ENCODE measurements at places on chromosomes 11 and 22. TPM values are rescaled to one million over a fixed set of nuclear protein-coding genes. Genes with fewer than 3 reads are reported as not detected.

- H3K4me1 ChIP-seq = no peaks in the 10 kb centered on the region
- H3K27me3 ChIP-seq = no peaks in the 10 kb centered on the region
- no peak for DNase-seq
- no peak overlapping the region for H3K27ac ChIP-seq
- no peaks in the 10 kb centered on the region for H3K36me3 ChIP-seq
Measured at GRCh38 chr11:113591117-113591516, 115.0 kb downstream of the TMPRSS5 start.

DNA sequence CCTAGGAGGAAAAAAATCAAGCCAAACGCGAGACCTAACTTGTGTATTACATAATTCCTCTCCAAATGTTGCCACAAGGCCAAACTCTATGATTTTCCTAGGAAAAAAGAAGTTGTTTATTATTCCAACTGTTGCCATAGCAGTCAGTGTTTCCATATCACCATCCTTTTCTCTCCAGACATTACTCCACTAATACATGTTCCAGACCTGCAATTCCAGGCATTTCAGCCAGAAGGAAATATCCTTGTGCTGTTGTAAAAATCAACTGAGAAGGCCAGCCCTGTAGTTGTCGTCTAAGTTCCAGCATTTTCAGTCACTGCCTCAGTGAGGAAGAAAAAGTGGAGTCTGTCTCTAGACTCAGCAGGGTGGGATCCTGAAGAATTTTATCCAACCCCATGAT, 33.1 kb upstream of the PAMR1 start:
- DNase-seq = no peak
- H3K36me3 ChIP-seq = no peaks in the 10 kb centered on the region
- H3K4me3 ChIP-seq = no peak overlapping the region
- H3K27ac ChIP-seq = peak overlapping the region; percentile 47
- H3K27me3 ChIP-seq = no peaks in the 10 kb centered on the region
- H3K4me1 ChIP-seq = no peaks in the 10 kb centered on the region

DNA sequence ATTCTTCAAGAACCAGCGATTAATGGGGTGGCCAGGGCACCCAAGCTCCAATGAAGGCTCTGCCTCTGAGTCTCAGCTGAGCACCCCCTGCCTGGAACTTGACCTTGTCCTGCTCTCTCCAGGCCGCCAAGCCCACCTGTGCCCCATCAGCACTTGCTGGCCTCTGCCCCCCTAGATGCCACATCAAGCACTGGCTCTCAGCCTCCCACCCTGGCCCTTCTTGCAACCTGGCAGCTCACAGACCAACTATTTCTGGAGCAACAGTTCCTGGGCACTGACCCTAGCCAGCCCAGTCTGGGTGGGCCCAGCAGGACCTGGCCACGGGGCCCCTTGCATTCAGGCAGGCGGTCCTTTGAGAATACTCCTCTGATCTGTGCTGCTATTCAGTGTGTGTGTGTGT, 98.8 kb upstream of the PITPNB start:
- H3K36me3 ChIP-seq = no peaks in the 10 kb centered on the region
- no peak overlapping the region for H3K27ac ChIP-seq
- no peak for DNase-seq
- no peaks in the 10 kb centered on the region for H3K27me3 ChIP-seq
- H3K4me3 ChIP-seq = no peak overlapping the region

- no peaks in the 10 kb centered on the region for H3K4me1 ChIP-seq
- no peak for DNase-seq
- no peak overlapping the region for H3K4me3 ChIP-seq
- H3K27ac ChIP-seq = no peak overlapping the region
Measured at GRCh38 chr22:44537015-44537414, 39.0 kb upstream of the RTL6 start.

Gene OR52N4
- not detected for total RNA-seq

GRCh38 chr22:28180804-28181731, 262.0 kb upstream of the PITPNB start:
- DNase-seq = no peak
- no peak overlapping the region for H3K4me3 ChIP-seq
- H3K4me1 ChIP-seq = peaks cover 27% of the 10 kb centered on the region

Gene RAB38
- 1.4 TPM for total RNA-seq

GRCh38 chr22:28810821-28811491, 10.6 kb upstream of the XBP1 start:
- no peak for DNase-seq
- no peak overlapping the region for H3K27ac ChIP-seq
- no peaks in the 10 kb centered on the region for H3K27me3 ChIP-seq

Gene OR6Q1
- not detected for total RNA-seq

GRCh38 chr11:19499999-19500398, 212.6 kb upstream of the NAV2 start:
- no peaks in the 10 kb centered on the region for H3K27me3 ChIP-seq
- H3K27ac ChIP-seq = no peak overlapping the region
- no peaks in the 10 kb centered on the region for H3K36me3 ChIP-seq
- H3K4me3 ChIP-seq = no peak overlapping the region
- H3K4me1 ChIP-seq = peaks cover 6% of the 10 kb centered on the region

- no peaks in the 10 kb centered on the region for H3K27me3 ChIP-seq
- no peak for DNase-seq
- H3K4me1 ChIP-seq = no peaks in the 10 kb centered on the region
- H3K27ac ChIP-seq = no peak overlapping the region
Measured at GRCh38 chr11:36631774-36632173, 33.7 kb upstream of the RAG2 start.

Gene MIOX
- total RNA-seq = not detected

GRCh38 chr11:124460459-124460858, 15.0 kb upstream of the OR8B8 start:
- no peaks in the 10 kb centered on the region for H3K27me3 ChIP-seq
- H3K4me1 ChIP-seq = no peaks in the 10 kb centered on the region
- H3K27ac ChIP-seq = no peak overlapping the region
- no peak overlapping the region for H3K4me3 ChIP-seq
- DNase-seq = no peak
- no peaks in the 10 kb centered on the region for H3K36me3 ChIP-seq

DNA sequence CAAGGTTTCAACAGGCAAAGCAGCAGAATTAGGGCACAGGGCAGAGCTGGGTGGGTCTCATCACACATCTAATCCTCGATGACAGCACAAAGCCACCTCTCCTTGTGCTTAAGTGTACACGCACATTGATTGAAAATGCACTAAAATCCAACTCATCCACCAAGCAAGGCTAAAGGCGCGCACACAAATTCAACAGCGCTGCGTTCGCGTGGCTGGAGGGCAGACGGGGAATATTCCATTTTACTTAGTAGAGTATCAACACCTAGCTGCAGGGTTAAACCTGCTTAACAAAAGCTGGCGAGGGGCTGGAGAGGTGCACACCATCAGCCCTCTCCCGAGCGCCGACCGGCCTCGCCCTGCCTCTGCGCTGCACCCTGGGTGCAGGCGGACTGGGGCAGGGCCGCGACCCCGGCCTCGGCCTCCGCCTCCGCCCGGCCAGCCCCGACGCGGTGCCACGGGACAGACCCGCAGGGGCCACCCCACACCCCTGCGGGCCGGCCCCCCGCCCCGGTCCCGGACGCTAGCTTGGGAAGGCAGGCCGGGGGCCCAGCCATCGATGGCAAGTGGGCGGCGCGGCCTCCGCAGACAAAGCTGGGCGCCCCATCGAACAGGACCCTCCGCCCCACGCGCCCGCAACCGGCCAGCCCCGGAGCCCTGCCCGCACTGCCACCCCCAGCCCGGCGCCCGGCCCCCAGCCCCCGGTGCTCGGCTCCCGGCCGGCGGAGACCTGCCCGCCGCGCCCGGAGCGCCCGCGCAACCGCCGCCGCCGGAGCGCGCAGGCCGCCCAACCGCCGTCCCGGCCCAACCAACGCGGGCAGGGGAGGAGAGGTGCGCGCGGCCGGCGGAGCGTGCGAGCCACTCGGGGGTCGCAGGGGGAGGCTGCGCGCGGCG, 929 bp downstream of the PRDM10 start:
- no peaks in the 10 kb centered on the region for H3K4me1 ChIP-seq
- no peaks in the 10 kb centered on the region for H3K36me3 ChIP-seq
- H3K4me3 ChIP-seq = peak overlapping the region; percentile 85
- DNase-seq = no peak

Gene MMP8
- 0.41 TPM for total RNA-seq

- H3K36me3 ChIP-seq = no peaks in the 10 kb centered on the region
- peak overlapping the region; percentile 47 for H3K4me3 ChIP-seq
- DNase-seq = peak; percentile 77
- H3K27me3 ChIP-seq = no peaks in the 10 kb centered on the region
- no peaks in the 10 kb centered on the region for H3K4me1 ChIP-seq
Measured at GRCh38 chr11:59556115-59556916, 45.0 kb downstream of the OR4D9 start.

DNA sequence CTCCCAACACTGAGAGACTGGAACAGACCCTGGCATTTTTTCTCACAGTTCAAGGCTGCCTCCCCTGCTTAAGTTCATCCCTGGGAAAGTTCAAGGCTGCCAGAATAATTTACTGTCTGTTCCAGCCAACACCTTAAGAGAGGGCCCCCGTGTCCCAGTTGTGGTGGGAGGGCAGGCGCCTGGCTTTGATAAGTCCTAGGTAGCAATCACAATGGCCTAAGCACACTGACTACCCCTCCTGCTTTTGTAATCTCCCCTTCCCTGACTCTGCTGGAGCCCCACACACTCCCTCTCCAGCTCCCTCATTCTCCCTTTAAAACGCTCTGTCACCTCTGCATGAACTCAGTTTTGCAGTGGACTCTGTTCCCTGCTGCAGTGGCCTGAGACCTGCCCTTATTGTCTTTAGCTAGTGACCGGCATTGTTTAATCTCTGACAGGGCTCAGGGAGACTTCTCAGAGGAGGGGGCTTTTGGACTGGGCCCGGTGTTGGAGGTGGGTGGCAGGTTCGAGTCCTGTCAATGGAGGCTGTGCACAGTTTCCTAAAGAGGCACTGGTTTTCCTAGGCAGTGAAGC, 507.2 kb downstream of the TBC1D22A start:
- no peak overlapping the region for H3K4me3 ChIP-seq
- H3K27ac ChIP-seq = no peak overlapping the region
- no peaks in the 10 kb centered on the region for H3K27me3 ChIP-seq
- no peak for DNase-seq

Gene OR51E2
- total RNA-seq = not detected

GRCh38 chr11:108906826-108907225, 242.0 kb downstream of the DDX10 start:
- H3K36me3 ChIP-seq = no peaks in the 10 kb centered on the region
- no peak overlapping the region for H3K4me3 ChIP-seq
- DNase-seq = no peak
- H3K27me3 ChIP-seq = no peaks in the 10 kb centered on the region
- H3K4me1 ChIP-seq = no peaks in the 10 kb centered on the region

Gene OR6A2
- not detected for total RNA-seq

DNA sequence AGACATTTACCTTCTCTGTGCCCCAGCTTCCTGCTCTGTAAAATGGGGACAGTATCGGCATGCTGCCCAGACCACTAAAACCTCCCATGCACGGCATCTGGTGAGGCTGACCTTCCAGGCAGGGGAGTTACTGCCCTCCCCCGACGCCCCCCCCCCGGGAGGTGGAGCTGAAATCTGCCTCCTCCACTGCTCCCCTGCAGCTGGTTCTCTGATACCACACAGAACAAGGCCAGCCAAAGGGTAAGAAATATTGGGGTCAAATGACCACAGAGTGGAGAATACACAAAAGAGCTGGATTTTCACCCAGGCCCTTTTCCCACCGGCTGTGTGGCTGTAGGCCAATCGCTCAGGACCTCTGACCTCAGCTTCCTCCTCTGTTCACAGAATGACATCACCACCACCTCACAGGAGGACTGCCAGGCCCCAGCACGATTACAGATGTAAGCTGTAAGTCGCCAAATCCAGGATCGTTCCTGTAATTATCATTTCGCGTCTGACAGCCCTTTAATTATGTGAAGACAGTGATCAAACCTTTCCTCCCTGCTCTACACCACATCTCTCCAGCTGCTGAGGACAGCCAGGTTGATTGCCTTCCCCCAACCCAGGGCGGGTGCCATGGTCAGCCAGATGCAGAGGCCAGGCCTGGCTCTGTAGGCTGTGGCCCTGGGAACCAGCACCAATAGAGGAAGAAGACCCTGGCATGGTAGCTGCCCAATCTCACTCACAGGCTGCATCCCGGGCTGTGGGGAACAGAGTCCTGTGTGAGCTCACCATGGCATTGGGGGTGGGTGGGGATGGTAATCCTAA, 35.7 kb upstream of the KLHL35 start:
- no peak overlapping the region for H3K4me3 ChIP-seq
- H3K4me1 ChIP-seq = peaks cover 21% of the 10 kb centered on the region
- H3K27me3 ChIP-seq = no peaks in the 10 kb centered on the region
- DNase-seq = peak; percentile 69
- no peaks in the 10 kb centered on the region for H3K36me3 ChIP-seq
- H3K27ac ChIP-seq = no peak overlapping the region

DNA sequence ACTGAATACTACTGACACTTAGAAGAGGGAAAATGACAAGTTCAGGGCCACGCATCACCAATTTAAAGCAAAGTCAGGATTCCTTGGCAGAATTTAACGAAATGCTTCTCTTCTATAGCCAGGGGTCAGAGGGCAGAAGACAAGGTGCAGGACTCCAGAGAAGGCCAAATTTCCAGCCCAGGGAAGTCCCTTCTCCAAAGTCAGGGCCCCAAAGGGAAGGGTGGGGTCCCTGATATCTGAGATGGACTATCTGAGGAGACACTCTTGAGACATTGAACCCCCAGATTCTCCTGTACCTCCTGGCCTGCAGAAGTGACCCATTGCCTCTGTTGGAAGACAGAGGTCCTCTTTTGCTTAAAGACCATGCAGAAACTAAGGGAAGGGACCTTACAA, 91.2 kb downstream of the RPS6KA4 start:
- no peaks in the 10 kb centered on the region for H3K36me3 ChIP-seq
- no peaks in the 10 kb centered on the region for H3K27me3 ChIP-seq
- no peak for DNase-seq
- H3K4me1 ChIP-seq = no peaks in the 10 kb centered on the region
- H3K4me3 ChIP-seq = no peak overlapping the region

Gene RFPL3
- not detected for total RNA-seq

- DNase-seq = no peak
- H3K27me3 ChIP-seq = no peaks in the 10 kb centered on the region
- H3K4me1 ChIP-seq = no peaks in the 10 kb centered on the region
- H3K27ac ChIP-seq = no peak overlapping the region
- H3K4me3 ChIP-seq = no peak overlapping the region
Measured at GRCh38 chr22:49023161-49023878, 804.4 kb downstream of the BRD1 start.

GRCh38 chr11:130299978-130300377, 14.7 kb downstream of the ZBTB44 start:
- peaks cover 15% of the 10 kb centered on the region for H3K4me1 ChIP-seq
- DNase-seq = no peak
- no peak overlapping the region for H3K27ac ChIP-seq

- no peak overlapping the region for H3K27ac ChIP-seq
- no peaks in the 10 kb centered on the region for H3K4me1 ChIP-seq
- no peaks in the 10 kb centered on the region for H3K27me3 ChIP-seq
- no peak for DNase-seq
- H3K36me3 ChIP-seq = no peaks in the 10 kb centered on the region
- no peak overlapping the region for H3K4me3 ChIP-seq
Measured at GRCh38 chr22:25084405-25085107, 115.1 kb upstream of the CRYBB3 start.

Gene RAB36
- 0.59 TPM for total RNA-seq

- H3K4me1 ChIP-seq = no peaks in the 10 kb centered on the region
- H3K36me3 ChIP-seq = peaks cover 75% of the 10 kb centered on the region
- H3K4me3 ChIP-seq = no peak overlapping the region
- DNase-seq = no peak
- H3K27ac ChIP-seq = peak overlapping the region; percentile 33
Measured at GRCh38 chr22:17903564-17904295, 120.6 kb downstream of the MICAL3 start.

All from right atrium auricular region (tissue), 2 donors.